Stimulated activated CD8-positive, alpha-beta memory T cell treated with anti-CD3 and anti-CD28 coated beads, Interleukin-4, amount 100 ng/mL, for 1 hour (primary cell): ENCODE measurements at places on chromosomes 1 and 21.

GRCh38 chr21:27246741-27247140 is 279.9 kb upstream of the ADAMTS5 start:
- DNase-seq: no peak

GRCh38 chr21:25626757-25627156 is 12.3 kb upstream of the JAM2 start:
- DNase-seq: no peak

- DNase-seq: no peak
Measured at GRCh38 chr1:199163670-199164069, 524.8 kb downstream of the PTPRC start.

DNA sequence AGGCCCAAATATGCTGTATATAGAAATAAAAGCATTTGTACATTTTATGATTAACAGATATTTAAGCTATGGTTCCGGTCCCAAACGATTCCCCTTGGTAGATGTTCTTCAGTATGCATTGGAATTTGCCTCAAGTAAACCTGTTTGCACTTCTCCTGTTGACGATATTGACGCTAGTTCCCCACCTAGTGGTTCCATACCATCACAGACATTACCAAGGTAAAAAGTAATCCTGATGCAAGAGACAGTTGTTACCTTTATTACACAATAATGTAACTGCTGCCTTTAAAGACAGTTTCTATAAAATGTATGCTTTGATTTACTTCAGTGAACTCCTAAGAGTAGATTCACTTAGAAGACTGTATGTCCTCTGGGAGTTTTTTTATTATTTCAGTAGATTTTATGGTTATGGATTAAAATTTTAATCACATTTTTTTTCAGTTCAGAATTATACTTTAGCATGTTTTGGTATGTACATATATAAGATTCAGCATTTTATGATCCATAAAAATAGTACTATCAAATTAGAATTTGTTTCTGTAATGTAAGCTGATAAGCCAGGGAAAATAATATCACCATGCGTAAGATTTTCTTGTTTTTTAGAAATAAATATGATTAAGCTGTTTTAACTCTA is 96.5 kb downstream of the USP25 start:
- DNase-seq: no peak

- no peak for DNase-seq
Measured at GRCh38 chr1:8423269-8423691, 105.4 kb downstream of the SLC45A1 start.

DNA sequence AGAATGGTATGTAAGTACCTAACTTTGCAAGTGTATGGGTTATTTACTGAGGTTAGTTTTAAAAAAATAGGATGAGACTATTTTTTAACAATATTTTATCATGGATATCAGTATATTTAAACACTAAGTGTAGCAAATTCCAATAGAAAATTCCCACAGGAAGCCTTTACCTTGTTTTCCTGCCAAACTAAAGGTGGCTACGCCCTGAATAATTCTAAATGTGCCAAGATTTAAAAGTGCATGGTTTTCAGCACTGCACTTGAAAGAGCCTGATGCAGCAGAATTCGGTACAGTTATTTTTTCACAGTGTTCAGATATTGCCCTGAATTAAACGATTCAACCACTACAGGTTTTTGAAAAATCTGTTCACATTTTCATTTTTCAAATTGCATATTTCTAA is 1622.8 kb upstream of the B3GALT2 start:
- DNase-seq: no peak

- DNase-seq: no peak
Measured at GRCh38 chr21:25589887-25590286, 17.4 kb downstream of the MRPL39 start.
